Astrocyte of the cerebellum (primary cell): ENCODE measurements at places on chromosomes 7 and 10.

DNA sequence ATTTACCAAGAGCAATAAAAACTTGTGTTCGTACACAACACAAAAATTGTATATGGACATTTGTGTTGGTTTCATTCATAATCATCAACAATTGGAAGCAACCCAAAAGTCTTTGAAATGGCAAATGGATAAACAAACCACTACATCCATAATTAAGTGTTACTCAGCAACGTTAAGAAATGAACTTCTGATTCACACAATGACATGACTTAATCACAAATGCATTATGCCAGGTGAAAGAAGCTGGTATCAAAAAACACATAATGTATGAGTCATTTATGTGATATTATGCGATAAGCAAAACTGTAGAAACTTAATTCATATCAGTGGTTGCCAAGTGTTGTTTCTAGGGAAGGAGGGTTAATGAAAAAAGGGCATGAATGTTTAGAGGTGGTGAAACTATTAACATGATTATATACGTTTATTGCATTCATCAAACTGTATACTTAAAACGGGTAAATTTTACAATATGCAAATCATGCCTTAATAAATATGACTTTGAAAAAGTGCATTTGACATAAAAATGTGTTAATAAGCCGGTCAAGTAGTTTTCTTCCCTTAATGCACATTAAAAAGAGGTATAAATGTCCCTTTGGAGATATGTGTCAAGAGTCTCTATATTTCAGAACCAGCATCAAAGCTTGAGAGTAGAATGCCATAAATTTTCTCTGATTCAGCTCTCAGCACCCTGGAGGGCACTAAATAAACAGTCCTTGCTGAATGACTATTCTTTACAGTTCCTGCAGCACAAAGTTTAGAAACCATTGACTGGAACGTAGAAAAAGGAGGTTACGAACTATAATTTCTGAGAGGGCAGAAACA is 84.8 kb upstream of the GRM3 start:
- no peak for DNase-seq

- no peak for DNase-seq
These were observed 99.0 kb upstream of the SMIM30 start for GRCh38 chr7:113217314-113217713.

DNA sequence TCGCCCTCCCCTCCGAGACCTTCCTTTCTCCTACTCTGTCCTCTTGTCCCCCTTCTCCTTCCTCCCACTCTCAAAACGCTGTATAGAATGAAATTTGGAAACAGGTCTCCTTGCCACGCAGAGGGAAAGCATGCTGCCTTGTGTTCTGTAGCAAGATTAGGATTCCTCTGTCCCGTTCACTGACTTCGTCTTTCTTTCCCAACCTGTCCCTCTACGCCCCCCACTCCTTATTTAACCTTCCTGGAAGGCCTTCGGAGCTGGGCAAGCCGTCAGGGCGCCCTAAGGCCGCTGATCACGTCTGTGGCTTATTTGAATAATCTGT is 1.3 kb downstream of the HOXA9 start:
- no peak for DNase-seq

GRCh38 chr7:91913612-91914011 is 27.1 kb upstream of the AKAP9 start:
- DNase-seq: no peak

DNA sequence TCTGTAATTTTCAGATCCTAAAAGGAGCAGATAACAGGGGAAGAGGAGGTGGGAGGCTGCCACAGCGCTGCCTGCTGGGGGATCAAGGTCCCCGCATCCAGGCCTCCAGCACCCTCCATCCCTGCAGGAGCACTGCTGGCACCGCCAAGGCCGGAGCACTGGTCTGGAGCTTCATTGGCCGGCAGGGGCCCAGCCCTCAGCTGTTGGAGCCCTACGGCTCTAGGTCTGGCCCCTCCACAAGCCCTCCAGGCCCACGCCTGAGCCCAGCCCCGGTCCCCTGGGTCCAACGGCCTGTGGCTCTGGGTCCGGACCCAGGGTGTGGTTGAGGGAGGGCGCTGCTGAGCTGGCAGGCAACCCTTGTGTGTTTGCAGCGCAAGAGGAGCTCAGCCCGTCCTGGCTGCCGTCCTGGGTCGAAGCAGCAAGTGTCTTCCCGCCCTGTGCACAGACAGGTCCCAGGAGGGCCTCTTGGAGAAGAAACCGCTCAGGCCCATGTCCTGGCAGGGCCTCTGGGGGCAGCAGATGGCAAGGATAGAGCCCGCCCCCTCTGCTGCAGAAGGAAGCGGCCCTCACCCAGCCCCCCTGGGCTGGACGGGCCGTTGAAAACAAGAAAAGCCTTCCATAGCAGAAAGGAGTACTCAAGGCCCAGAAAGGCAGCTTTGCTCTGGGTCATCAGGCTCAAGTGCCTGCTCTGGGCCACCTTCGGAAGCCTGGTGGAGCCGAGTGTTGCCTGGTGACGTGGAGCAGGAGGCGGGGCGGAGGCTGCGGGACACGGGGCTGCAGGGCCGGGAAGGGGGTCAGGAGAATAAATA is 54.3 kb upstream of the TNRC18 start:
- DNase-seq: no peak

DNA sequence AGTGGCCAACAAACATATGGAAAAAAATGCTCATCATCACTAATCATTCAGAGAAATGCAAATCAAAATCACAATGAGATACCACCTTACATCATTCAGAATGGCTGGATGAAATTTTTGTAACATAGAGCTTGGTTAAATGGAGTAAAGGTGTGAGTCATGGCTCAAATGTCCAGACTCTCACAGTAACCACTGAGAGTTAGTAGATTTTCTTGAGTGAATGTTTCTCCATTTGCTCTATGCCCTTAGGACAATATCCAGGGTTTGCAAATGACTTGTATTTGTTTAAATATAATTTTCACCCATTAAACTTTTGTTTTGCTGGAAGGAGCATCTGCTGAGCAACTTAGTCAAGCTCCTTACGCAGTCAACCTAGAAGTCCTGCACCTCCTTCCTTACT is 967.2 kb downstream of the XPNPEP1 start:
- DNase-seq: no peak

GRCh38 chr7:122289426-122289825 is 15.1 kb downstream of the FEZF1 start:
- DNase-seq: no peak

- DNase-seq: no peak
These were observed 678.1 kb downstream of the ANKRD7 start for GRCh38 chr7:118902600-118902999.

DNA sequence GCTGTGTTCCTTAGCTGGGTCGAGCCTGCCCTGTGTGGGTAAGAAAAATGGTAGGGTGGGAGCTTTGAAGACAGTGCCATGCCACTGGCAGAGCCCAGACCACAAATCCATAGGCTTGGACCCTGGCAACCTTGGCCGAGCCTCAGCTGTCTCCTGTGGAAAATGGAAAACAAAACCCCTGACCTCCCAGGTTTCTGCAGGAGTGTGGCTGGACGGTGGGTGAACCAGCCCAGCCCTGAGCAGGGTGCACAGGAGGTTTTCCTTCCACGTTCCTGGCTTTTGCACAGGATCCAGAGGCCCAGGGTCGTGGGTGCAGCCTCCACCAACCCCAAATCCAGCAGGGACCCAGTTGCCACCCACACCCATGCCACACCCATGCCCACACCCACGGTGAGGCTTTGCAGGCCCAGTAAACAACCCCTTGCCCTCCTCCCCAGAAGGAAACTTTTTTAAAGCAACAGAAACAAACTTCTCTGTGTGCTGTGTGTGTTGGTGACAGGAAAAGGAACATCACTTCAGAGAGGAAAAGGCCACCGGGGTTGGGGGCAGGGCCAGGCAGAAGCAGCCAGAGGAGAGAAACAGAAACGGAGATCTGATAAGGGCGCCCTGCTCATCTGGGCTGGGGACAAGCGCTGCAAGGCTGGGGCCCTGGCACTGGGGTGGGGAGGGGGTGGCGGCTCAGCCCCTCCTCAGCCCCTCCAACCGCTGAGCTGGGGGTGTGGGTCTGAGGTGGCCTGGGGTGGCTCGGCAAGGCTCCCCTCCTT is 20.7 kb upstream of the ZMIZ1 start:
- no peak for DNase-seq
